ENCODE measurements at places on chromosomes 12 and 14.

DNA sequence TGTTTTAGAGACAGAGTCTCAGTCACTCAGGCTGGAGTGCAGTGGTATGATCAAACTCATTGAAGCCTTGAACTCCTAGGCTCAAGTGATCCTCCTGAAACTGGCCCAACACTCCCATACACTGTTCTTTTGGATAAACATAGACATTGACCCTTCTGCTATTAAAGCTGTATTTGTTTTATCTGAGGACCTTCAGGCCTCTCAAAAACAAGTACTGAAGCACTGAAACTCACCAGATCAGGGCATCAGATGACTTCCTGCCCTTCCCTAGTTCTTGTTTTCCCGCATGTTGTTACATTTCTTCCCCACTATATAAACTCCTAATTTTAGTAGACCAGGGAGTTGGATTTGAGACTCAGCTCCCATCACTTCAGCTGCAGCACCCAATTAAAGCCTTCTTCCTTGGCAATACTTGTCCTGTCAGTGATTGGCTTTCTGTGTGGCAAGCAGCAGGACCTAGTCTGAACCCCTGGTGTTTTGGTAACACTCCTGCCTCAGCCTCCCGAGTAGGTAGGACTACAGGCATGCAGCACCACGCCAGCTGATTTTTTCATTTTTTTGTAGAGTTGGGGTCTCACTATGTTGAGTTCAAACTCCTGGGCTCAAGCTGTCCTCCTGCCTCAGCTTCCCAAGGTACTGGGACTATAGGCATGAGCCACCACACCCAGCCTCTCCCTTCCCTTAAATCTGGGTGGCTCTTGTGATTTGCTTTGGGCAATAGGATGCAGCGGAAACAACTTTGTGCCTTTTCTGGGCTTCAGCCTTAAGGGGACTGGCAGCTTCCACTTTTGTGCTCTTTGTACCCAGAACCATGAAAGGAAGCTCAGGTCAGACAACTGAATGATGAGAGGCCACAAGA, 12.5 kb upstream of the IFT81 start:
- no peak for DNase-seq

DNA sequence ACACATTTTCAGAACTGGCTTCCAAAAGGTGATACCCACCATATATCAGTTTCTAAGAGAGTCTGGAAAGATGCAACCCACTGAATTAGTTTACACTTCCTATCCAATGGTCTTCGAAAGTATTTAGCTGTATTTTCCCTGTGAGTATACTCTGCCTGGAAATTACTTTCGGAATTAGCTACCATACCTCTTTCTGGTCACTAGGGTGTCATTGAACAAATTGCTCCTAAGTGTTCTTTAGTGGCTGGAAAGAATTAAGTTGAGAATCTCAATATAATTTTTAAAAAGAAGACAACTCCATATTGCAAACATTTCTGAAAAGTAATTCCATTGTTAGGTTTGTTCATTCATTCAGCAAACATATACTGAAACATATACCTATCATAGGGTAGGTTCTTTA, 283.1 kb upstream of the SSTR1 start:
- DNase-seq, result no peak

DNA sequence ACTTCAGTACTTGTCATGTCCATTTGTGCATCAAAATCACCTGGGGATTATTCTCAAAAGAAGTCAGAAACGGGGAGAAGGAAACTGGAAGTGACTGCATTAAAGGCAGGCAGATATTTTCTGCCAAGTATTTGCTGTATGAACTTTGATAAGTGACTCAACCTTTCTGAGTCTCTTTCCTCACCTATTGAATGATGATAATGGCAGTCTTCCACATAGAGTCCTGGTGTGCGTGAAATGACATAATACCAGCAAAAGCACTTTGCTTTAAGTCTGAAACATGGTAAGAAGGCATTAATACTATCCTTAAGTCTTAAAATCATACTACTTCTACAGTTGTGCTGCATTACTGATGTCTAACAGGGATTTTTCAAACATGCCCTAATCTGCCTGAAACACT, 278.5 kb downstream of the ADAMTS20 start:
- no peak for DNase-seq

GRCh38 chr14:89959853-89960445, 4.2 kb downstream of the TDP1 start:
- no peak for DNase-seq

- no peak for DNase-seq
Measured at GRCh38 chr14:57578801-57579200, 85.1 kb upstream of the CCDC198 start.

Measured in G401 (cell line).